Putamen (tissue), 1 donor: ENCODE measurements at places on chromosomes 12 and 14.

GRCh38 chr14:49586673-49587460, 687 bp upstream of the RPS29 start:
- peak; percentile 65 for DNase-seq

DNA sequence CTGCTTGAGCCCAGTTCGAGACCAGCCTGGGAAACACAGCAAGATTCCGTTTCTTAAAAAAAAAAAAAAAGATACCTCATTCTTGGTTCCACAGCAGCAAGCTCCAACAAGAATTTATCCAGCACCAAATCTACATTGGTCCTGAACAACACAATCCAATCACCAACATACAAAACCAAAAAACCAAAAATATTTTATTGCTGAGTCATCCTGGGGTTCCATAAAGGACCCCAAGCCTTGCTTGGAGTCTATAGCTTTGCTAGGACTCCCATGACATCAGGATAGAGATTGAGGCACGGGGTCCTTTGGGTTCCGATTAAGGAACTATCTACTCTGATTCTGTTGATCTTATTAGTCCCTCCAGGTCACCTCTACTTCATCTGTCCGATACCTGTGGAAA, 7.7 kb downstream of the OSGEP start:
- no peak for DNase-seq

- no peak for DNase-seq
Measured at GRCh38 chr12:66665435-66665985, 13.4 kb downstream of the GRIP1 start.

- no peak for DNase-seq
Measured at GRCh38 chr12:58961906-58962305, 41.6 kb upstream of the LRIG3 start.

DNA sequence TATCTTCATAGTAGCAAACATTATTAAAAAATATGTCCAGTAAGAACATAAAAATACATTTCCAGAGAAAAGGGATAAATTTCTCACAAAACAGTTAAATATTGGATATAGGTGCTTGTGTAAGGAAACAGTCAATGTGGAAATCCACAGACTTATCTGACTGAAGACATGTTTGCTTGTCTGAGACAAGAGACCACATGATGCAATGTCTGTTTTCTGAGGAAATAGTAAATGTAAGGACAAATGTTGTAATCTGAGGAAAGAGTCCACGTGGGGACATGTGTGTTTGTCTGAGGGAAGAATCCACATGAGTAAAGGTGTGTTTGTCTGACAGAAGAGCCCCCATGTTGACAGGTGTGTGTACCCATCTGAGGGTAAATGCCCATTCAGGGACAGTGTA, 1093.2 kb downstream of the TMEM121 start:
- DNase-seq, result no peak

DNA sequence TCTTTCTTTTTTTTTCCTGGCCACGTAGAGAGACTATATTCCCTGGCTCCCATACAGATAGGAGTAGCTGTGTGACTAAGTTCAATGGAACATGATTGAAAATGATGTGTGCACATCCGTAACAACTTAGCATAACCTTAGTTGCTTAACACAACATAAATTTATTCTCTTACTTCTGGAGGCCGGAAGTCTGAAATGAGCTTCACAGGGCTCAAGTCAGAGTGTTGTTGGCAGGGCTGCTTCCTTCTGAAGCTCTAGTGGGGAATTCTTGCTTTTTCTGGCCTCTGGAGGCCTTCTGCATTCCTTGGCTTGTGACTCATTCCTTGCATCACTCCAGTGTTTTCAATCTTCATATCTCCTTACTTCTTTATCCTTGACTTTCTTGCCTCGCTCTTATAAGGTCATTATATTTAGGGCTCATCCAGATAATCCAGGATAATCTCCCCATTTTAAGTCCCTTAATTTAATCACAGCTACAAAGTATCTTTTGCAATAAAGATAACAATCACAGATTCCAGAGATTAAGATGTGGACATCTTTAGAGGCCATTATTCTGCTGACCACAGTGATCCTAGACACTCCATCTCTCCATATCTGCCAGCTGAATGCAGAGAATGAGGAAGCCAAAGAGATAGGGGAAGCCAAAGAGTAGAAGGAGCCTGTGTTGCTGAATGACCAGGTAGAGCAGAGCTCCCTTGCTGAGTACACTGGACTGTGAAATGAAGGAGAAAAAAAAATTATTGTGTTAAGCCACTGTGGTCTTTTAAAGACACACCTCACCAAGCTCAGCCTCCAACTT, 21.0 kb upstream of the SNX6 start:
- DNase-seq, result no peak

- DNase-seq, result no peak
Measured at GRCh38 chr14:104401785-104402184, 177.8 kb upstream of the C14orf180 start.

DNA sequence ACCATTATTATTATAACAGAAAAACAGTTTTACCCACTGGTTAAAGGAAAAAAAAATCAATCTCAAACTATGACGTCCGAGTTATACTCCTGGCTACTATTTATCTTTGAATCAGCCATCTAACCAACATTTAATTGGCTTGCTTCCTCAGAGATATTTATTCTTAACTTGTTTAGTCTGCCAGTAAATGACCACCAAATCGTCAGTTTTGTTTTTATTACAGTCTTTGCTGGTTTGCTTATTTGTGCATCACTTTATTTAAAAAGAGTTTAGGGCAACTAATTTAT, 71.2 kb downstream of the RASSF8 start:
- DNase-seq, result no peak

DNA sequence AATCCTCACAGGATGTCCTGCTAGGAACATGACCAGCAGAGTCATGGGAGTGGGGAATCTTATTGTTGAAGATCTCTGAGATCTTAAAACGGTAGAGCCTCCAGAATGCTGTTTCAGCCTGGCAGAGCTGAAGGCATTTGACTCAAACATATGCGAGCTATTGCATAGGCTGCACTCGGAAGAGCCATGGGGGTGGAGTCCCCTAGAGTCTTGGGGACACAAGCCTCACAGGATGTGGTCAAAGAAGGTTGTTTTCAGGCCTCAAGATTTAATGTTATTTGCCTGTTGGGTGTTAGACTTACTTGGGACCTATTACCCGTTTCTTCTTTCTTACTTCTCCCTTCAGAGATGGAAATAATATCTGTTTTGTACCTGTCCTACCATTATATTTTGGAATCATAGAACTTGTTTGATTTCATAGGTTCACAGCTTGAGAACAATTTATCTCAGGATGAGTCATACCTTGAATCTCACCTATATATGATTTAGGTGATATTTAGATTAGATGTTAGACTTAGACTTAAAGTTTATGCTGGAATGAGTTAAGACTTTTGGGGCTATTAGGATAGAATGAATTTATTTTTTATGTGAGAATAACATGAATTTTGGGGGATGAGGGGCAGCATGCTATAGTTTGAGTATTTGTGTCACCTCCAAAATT, 172.2 kb upstream of the ATP2B1 start:
- no peak for DNase-seq

GRCh38 chr14:72753044-72753710, 140.7 kb downstream of the DPF3 start:
- DNase-seq, result no peak

DNA sequence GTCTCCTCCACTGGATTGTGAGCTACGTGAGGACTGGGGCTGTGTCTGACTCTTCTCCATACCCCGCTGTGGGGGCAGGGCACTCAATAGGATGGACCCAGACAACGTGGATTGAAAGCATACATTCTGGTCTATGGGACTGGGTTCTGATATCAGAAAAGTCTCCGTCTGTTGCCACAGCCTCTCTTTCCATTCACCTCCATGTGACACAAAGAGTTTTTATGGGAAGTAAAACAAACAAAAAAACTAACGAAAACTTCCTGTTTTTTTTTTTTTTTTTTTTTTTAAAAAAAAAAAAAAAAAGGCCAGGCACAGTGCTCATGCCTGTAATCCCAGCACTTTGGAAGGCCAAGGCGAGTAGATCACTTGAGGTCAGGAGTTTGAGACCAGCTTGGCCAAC, 44.7 kb downstream of the SLC8A3 start:
- DNase-seq, result no peak

DNA sequence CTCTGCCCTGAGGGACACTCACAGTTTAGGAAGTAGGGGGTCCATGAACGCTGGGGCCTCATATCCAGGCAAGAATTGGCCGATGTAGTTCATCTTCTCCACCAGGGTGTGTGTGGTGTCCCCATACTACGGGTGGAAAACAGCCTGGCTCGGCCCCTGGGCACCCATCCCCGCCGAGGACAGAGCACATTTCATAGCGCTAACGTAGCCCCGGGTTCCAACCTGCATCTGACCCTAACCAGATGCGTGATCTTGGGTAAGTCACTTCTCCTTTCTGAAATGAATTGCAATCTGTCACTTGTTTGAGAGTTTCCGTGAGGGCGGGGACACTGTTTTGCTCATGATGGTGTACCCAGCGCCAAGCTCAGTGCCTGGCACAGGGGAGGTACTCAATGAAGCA, 9.0 kb downstream of the HPD start:
- no peak for DNase-seq

- DNase-seq, result no peak
Measured at GRCh38 chr12:11840366-11840765, 190.9 kb downstream of the ETV6 start.

DNA sequence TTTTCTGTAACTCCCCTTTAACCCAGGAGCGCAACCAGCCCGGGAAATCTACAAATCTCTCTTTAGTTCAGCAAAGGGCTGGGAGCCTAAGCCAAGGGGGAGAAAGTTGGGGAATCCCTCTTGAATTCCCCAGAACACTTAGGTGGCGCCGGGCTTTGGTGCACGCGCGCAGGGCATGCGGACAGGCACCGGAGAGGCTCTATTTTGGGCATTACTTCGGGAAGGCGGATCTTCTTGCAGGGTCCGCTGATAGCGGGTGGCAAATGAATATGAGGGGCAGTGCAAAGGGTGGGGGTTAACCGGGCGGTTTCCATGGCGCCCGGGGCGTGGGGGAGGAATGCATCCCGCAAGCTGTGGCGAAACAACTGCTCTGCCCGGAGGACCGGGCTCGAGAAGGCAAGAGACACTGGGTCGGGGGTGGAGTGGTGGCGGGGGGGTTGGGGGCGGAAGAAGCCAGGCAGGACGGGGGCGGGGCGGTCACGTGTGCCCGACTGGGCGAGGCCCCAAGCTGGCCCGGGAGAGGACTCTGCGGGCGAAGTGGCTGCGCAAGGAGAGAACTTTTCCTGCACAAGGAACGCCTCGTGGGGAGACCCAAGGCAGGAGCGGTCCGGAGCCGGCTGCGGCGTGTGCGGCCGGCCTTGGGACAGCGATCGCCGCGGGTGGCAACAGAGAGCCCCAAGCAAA, at the start of gene FLVCR2:
Gene FLVCR2, plus strand, starts transcription at position 519 of the 684 bp plus-strand sequence. CDS start 353 bp downstream, outside the sequence.
- peak; percentile 58 for DNase-seq

DNA sequence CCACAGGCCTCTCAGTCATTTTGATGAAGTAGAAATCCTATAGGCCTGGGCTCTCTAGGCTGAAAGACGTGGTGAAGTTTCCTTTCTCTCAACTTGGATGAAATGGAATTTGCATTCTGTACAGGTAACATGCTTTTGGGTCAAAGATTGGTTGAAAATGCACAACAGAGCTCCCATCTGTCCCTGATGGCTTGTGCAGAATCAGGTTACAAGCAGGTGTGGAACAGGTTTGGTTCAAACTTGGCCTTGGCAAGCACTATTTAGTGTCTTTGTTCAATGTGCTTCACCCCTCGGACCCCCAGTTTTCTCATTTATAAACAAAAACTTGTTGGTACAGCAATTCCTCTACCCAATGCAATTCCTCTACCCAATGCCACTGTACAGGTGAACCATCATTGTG, 1493.0 kb downstream of the AACS start:
- DNase-seq, result no peak
